ENCODE measurements at places on chromosomes 3 and 15. TPM values are rescaled to one million over a fixed set of nuclear protein-coding genes. Genes with fewer than 3 reads are reported as not detected.

Gene ADCY5
- 0.59 TPM for total RNA-seq

DNA sequence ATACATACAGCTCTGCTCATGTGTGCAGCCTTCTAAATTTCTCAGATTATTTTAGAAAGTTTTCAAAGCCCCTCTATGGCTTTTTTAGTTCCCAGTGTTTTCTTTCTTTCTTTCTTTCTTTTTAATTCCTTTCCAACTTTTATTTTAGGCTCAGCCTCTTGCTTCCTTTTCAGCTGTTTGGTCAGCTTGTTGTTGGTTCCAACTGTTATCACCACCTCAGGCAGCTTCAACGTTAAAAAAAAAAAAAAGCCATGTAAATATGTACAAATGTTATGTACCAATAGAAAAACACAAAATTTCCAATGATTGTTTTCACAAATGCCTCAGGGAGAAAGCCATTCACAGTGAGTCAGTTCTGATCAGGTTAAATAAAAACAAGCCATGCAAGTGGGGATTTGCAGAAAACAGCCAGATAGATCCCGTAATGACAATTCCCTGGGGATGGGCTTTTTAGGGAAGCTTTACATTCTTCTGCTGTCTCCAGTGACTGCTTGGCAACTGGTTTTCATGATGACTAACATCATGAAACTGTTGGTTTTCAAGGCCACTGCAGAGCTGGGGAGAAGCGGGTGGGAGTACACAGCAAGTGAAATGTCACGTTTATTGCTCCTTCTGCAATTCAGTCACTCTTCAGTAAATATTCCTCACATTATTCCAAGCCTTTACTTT is 908.4 kb downstream of the EPHA3 start:
- peak overlapping the region; percentile 9 for H3K4me3 ChIP-seq
- H3K27ac ChIP-seq: peak overlapping the region; percentile 57
- DNase-seq: no peak

DNA sequence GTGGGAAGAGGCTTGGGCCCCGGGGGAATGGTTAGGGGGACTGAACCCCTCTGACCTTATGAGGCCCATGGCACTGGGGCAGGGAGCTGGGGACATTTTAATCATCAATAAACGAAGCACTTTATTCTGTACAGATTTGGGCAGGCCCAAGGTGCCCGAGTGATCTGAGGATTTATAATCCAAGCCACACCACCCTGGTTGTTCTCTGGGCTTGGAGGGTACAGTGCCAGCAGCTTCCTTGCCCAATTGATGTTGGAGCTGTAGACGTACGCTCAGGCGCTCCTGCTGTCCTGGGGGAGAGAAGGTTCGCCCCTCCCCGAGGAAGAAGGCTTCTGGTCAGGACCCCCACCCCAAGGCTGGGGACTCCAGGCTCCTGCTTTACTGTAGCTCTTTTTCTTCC is 12.5 kb downstream of the ZBTB47 start:
- H3K4me1 ChIP-seq: no peaks in the 10 kb centered on the region
- H3K27ac ChIP-seq: no peak overlapping the region
- no peaks in the 10 kb centered on the region for H3K27me3 ChIP-seq
- H3K36me3 ChIP-seq: peaks cover 8% of the 10 kb centered on the region

DNA sequence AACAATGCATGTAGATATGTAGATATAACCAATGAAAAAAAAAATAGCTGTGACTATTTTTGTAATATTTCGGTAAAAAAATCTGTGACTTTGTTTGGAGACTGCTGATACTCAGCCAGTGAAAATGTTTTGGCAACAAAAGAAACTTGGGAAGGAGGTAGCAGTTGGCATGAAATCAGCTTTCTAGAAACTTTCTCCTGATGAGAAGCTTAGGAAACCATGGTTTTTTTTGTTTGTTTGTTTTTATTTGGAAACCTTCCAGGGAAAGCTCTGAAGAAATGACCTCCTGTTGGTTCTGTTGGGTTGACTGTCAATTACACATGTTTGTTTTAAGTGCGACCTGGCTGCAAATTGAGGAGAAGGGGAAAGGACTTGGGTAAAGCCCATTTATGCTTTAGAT is 445.9 kb downstream of the UNC13C start:
- H3K4me1 ChIP-seq: no peaks in the 10 kb centered on the region
- no peak for DNase-seq
- H3K27me3 ChIP-seq: no peaks in the 10 kb centered on the region
- H3K36me3 ChIP-seq: no peaks in the 10 kb centered on the region

- no peak overlapping the region for H3K27ac ChIP-seq
- H3K4me3 ChIP-seq: no peak overlapping the region
Observed at GRCh38 chr3:167742338-167742737, 6.8 kb downstream of the SERPINI1 start.

GRCh38 chr15:57680021-57680420 is 26.5 kb upstream of the POLR2M start:
- no peaks in the 10 kb centered on the region for H3K36me3 ChIP-seq
- H3K27ac ChIP-seq: no peak overlapping the region
- peaks cover 9% of the 10 kb centered on the region for H3K4me1 ChIP-seq
- peaks cover 19% of the 10 kb centered on the region for H3K27me3 ChIP-seq
- DNase-seq: peak; percentile 82

GRCh38 chr3:194736896-194737600 is 51.4 kb downstream of the FAM43A start:
- H3K27me3 ChIP-seq: peaks cover 22% of the 10 kb centered on the region
- no peaks in the 10 kb centered on the region for H3K36me3 ChIP-seq
- no peak for DNase-seq
- H3K4me3 ChIP-seq: no peak overlapping the region
- no peak overlapping the region for H3K27ac ChIP-seq
- H3K4me1 ChIP-seq: peaks cover 8% of the 10 kb centered on the region

GRCh38 chr3:162029736-162030135 is 533.1 kb downstream of the OTOL1 start:
- no peak for DNase-seq
- no peak overlapping the region for H3K27ac ChIP-seq
- H3K36me3 ChIP-seq: no peaks in the 10 kb centered on the region
- H3K4me3 ChIP-seq: no peak overlapping the region
- no peaks in the 10 kb centered on the region for H3K27me3 ChIP-seq

DNA sequence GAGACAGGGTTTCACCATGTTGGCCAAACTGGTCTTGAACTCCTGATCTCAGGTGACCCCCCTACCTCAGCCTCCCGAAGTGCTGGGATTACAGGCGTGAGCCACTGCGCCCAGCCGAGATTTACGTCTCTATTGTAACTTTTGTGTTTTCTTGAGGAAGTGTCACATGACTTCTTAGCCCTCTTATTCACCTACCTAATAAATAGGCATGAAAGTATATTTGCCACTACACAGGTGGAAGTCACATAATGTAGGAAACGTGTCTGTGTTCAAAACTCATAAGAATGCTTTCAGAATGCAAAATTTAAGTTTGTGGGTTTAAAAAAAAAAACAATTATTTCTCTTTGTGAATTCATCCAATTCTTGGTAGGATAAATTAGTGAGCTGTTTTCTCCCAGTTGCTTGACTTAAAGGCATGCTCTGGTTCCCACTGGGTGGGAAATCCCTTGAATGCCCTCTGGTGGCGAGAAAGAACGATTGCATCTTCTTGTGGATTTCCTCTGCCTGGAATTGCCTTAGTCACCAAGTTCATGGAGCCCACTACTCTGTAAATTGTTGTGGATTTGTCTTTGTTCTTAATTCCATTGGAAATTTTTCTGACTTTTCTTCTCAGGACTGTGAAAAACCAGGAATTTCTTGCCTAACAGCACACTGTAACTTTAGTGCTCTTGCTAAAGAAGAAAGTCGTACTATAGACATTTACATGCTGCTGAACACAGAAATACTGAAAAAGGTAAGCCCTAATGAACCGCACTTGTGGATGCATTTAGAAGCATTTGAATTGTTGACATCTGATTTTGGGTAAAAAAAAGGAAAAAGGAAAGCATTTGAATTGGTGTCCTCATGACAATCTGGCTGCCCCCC is 82.2 kb upstream of the CTDSPL start:
- no peak overlapping the region for H3K27ac ChIP-seq
- H3K36me3 ChIP-seq: no peaks in the 10 kb centered on the region

DNA sequence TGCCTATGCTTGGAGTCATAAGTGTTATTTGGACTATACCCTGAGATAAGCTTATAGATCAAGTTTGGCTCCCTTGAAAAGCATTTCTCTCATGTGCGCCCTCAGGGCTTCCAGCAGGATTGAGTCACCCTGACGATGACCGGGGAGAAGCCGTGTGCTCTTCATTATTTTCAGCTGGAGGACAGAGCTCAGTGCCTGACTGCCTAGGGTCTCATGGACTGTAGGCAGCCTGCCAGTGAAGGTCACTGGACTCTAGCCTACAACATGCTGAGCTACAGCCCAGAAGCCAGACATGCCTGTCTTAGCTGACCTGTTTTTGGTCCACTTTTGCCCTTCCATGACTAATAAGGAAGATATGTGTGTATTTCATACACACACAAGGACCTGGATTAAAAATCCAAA is 31.6 kb upstream of the NUDT16 start:
- no peaks in the 10 kb centered on the region for H3K27me3 ChIP-seq
- no peaks in the 10 kb centered on the region for H3K36me3 ChIP-seq
- peaks cover 4% of the 10 kb centered on the region for H3K4me1 ChIP-seq
- no peak overlapping the region for H3K4me3 ChIP-seq
- H3K27ac ChIP-seq: peak overlapping the region; percentile 14
- peak; percentile 68 for DNase-seq

- no peak overlapping the region for H3K27ac ChIP-seq
- H3K4me3 ChIP-seq: no peak overlapping the region
- DNase-seq: no peak
- no peaks in the 10 kb centered on the region for H3K27me3 ChIP-seq
Observed at GRCh38 chr15:98794748-98795147, 146.4 kb downstream of the IGF1R start.

DNA sequence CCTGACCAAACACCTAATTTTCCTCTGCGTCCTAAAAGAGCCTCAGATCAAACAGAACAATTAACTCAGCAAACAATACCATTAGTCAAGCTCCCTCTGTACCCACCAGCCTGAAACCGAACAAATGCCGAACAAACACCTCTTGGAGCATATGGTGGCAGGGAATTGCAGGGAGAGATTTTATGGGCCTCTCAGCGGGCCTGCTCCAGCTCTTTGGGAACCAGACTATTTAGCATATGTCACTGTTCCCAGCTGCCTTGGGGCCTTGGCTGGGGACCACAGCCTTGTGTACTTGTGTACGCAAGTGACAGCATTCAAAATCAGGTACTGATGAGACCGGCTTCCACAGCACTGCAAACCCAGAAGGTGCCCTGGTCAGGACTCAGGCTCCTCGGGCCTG is 388.8 kb upstream of the PPP2R3A start:
- H3K36me3 ChIP-seq: no peaks in the 10 kb centered on the region
- no peak overlapping the region for H3K27ac ChIP-seq
- no peaks in the 10 kb centered on the region for H3K4me1 ChIP-seq
- H3K27me3 ChIP-seq: no peaks in the 10 kb centered on the region
